ENCODE measurements at places on chromosomes 12 and 14.

GRCh38 chr12:52180971-52181628 lies 10.7 kb downstream of the KRT80 start:
- DNase-seq, result no peak

- DNase-seq, result no peak
Observed at GRCh38 chr12:102498471-102498870, 18.1 kb upstream of the IGF1 start.

GRCh38 chr14:68577802-68578541 lies 214.9 kb downstream of the ZFP36L1 start:
- no peak for DNase-seq

DNA sequence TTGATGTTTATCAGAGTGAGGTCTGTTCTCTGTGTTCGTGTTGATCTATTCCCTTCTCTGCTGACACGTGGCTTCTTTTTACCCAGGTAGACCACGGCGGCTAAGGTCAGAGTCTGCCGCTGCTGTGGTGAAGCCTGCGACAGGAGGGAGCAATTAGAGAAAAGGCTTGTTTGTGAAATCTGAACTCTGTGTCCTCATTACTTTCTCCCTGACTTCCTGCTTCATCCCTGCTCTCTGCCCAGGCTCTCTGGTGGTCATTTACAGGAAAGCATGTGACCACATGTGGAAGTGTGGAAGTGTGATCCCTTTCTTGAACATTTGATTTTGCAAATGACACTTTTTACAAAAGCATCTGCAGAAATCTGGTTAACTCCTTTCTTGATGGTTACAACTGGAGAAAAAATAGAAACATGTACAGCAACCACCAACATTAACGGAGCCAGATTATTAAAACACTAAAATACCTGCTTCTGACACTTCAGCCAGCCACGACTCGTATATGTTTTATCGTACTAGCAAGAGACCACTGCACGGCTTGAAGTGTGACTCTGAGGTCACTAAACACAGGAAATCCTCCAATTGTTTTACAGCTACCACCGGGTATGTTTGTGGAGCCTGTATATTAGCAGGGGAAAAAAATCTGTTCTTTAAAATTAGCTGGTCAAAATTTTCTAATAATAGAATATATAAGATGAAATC lies 388.6 kb upstream of the TMPO start:
- DNase-seq, result peak; percentile 1

DNA sequence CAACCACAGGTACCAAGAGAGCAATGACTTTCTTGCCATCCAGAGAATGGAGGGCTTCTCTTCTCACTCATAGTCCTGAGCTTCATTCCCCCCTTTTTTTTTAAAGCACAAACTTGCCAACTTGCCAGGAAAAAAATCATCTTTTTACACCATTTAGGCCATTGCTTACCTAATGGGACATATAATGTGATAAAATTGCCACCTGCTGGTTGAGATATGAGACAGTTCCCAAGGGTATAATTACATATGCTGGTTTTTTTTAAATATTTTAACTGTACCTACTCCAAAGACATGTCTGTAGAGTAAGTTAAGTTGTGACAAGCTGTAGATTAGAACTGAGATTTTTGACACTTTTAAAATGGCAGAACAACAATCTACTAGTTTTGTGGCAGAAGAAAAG lies 519.1 kb upstream of the SEL1L start:
- no peak for DNase-seq

DNA sequence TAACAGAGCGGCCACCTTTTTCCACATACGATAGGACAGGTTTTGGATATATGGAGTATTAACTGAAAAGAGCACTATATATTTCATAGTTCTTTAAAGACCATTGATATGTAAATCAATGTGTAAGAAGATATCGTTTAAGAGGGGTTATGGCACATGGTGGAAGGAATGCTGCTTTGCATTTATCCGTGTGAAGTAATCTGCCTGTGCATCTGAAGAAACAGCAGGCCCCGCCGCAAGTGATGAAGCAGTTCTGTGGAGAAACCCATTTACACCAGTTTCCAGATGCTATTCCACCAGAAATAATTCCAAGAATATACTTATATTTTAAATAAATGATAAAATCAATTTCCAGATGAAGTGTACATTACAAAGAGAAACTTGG lies 72.4 kb downstream of the BICD1 start:
- DNase-seq, result no peak

- DNase-seq, result no peak
Observed at GRCh38 chr12:23686095-23686494, 263.4 kb downstream of the SOX5 start.

DNA sequence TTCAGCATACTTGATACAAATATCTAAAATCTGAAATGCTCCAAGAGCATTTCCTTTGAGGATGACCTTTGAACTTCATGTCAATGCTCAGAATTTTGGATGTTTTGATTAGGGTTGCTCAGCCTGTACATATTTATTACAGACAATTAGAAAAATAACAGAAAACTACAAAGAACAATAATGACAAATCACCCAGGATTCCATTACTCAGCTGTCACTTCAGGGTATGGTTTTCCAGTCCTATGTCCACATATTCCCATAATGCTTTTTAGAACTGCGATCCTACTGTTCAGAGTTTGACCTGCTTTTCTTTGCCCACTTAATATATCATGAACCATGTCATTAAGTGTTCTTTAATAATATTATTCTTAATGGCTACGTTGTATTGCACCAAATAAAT lies 11.4 kb downstream of the DLGAP5 start:
- DNase-seq, result no peak

DNA sequence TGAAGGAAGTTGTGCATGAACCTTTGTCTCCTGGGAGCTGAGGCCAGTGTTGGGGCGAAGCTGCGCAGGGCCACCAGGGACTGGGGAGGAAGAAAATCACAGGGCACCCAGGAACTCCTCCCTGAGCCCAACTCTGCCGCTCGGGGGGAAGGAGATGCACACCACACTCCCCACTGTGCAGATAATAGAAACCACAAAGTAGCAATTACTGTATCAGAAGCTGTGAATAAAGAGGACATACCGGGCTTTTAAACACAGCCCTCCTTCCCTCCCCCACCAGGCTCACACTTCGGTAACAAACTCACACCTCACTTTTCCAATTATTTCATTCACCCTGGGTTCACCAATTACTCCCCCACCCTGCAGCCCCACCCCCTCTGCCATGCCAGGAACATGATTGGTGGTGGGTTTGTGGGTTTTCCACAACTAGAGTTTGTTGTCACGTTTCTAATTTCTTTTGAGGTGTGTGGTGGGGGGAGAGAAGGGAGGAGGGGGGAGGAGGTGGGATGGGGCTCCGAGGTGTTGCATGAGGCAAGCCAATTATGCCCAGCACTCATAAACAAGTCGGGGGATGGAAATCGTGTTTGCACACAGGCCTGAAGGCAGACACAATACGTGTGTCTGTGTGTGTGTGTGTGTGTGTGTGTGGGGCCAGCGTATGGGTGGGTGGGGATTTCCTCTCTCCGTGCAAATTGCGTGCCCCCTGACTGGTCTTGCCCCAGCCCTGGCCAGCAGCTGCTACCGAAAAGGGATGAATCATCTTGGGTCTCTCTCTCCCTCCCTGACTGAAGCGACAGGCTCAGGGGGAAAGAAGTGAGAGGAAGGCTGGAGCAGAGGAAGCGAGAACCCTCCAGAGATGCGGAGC lies 103.3 kb downstream of the RBM19 start:
- DNase-seq, result peak; percentile 33

GRCh38 chr14:69087061-69087461 lies 65.9 kb downstream of the DCAF5 start:
- no peak for DNase-seq

DNA sequence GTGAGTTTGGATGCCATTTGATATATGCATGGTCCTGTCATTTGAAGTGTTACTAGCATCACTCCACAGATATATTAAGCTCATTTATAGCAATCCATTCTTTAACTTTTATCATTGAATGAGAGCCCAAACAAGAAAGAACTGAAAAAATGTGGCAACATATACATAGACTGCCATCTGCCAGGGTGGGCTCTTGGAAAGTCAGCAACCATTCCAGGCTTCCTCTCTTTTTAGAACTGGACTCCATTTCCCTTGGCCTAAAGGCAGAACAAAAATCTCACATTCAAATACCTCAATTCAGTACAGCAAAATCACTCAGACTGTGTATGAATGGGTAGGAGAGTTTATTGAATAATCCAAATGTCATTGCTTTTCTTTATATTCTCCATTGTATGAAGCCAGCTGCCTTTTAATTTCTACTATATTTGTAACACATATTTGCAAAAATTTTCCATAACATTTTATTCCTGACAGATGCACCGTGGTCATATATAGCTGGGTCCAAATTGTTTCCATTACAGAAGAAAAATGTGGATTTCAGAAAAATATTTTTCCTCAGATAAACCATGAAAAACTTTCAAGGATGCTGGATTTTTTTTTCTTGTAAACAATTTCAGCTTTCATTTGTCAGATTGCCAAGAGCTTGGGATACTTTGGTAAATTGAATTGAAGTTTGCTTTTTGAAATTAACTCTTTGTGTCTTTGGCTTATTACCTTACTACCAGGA lies 1252.3 kb upstream of the SEL1L start:
- DNase-seq, result no peak

DNA sequence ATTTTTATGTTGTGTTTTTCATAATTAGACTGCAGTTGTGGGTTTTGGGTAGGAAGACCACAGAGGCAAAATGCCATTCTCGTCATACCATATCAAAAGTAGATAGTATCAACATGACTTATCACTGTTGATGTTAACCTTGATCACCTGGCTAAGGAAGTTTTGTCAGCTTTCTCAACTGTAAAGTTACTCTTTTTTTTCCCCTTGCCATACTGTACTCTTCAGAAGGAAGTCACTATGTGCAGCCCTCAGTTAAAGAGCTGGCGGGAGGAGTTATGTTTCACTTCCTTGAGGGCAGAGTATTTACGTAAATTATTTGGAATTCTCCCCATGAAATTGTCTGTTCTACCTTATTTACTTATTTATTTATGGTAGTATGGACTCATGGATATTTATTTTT lies 78.7 kb downstream of the PRORP start:
- no peak for DNase-seq

GRCh38 chr12:124026755-124027745 lies 54.0 kb downstream of the ZNF664 start:
- DNase-seq, result no peak

- no peak for DNase-seq
Observed at GRCh38 chr12:68587448-68587873, 23.2 kb upstream of the RAP1B start.

GRCh38 chr12:121038861-121039668 lies at the start of gene OASL:
TSS of gene OASL (minus strand) at chr12:121039246. CDS start at chr12:121038971, 275 bp downstream.
- DNase-seq, result no peak

DNA sequence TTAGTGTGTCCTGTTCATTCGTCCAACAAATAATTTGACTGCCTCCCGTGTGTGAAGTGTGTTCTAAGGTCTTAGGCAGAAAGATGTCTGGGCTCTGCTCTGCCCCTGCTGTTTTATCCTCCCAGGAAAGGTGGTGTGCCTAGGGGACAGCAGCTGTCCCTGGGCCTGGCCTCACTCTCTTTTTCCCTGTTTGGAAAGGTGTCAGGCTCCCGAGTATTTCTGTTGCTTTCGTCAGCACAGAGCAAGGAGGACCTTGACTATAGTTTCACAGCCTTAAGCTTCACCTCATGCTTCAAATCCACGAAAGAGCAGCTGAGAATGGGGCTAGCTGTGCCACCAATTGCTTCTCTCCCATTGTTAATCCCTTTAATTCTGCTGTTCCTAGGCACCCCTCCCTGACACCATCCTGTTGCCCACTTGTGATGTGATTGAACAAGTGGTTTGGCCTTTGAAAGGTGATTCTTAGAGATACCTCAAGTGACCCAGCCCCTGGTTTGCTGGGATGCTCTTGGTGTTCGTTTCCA lies 54.2 kb downstream of the TGFB3 start:
- DNase-seq, result no peak

DNA sequence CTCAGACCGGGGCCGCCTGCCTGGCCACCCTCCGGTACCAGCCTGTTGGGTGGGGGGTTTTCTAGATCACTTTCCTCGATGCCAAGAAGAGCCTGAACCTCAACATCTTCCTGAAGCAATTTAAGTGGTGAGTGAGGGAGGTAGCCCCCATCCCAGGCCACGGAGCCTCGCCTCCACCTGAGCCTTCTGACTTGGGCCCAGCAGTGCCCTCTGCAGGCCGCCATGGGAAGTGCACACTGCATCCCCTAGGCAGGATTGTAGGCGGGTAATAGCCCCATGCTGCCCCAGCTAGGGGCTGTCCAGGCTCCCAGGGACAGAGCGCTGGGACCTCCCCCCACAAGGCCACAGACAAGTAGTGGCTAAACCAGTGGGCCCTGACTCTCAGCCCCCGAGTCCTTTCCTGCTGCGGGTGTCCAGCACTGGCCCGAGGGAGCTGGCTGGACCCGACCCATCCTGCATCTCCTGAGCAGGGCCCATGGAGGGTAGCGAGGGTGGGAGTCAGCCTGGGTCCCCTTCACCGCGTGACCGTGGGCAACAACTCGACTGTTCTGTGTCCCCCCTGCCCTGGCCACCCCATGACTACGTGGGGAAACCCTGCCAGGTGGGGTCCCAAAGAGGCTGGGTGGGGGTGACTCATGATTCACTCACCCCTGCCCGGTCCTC lies 15.3 kb upstream of the ADSS1 start:
- DNase-seq, result peak; percentile 2

DNA sequence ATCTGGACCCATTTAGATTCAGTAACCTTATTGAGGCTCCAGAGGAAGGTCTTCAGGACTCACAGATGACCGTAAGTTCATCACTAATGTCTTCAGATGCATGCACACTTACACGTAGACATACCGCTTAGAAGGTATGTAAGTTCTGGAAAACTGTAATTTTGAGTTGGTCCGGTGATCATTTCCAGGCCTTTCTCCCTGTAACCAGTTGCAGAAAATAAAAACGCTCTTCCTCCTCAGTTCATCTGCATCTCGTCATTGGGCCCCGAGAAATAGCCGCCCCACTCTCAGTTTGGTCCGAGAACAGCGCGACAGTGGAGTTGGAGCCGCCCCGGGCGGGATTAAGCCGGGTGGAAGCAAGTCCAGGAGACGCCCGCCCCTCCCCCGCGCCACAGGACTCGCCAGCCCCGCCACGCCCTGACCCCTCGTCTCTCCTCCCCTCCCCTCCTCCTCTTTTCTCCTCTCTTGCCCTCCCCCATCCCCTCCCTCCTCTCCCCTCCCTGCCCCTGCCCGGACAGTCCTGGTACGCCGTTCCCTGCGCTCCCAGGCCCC lies 83.7 kb downstream of the TNFAIP2 start:
- no peak for DNase-seq
